ENCODE measurements at places on chromosomes 3 and 15.

DNA sequence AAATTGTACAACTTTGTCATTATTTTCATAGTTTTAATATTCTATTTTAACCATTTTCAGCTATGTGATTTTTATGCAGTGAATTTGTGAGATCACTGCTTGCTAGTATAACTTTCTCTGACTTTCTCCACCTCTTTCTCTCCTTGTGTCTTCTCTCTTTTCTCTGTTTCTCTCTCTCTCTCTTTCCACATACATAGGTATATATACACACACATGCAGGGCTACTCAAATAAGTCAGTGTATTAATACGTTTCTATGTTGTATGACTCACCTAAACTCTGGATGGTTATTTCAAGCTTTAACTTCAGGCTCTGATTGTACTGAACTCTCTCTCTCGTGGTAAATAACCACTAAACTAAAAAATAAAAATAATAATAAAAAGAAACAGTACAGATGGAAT is 1389.3 kb upstream of the ALCAM start:
- no peak for DNase-seq

- DNase-seq, result no peak
Measured at GRCh38 chr3:129197321-129197720, 13.6 kb upstream of the CNBP start.

- no peak for DNase-seq
Measured at GRCh38 chr3:2856138-2857133, 253.7 kb downstream of the IL5RA start.

- DNase-seq, result no peak
Measured at GRCh38 chr15:67019069-67019468, 46.3 kb upstream of the SMAD3 start.

DNA sequence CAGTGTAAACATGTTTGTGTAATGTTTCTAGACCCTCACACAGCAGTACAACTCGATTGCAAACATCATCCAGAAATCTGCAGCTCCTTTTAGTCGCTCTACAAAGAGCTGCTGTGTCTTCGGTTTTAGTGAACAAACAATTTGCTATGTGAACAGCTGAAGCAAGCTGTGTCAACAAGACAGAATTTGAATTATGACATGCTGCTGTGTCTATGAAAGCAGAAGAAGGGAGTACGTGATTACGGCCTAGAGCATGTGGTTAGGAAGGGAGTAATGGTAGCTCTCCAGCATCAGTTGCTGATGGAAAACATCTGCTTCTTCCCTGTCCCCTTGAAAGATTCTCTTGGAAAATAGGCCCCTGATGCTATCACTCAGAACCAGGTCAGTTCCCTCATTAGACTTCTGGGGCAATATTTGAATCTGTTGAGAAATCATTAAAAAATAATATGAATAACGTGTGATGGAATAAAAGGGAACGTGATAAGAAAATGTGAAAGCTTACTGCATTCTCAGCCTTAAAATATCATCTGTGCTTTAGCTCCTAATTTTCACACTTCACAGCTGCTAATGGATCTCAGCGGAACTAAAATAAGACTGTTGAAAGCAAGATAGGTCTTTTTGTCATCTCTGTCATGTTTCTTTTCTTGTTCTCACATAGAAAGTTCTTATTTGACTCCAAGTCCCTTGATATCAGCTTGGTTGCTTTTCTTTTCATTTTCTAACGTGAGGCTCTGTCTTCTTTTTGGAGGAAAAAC is 891.5 kb downstream of the ROBO2 start:
- no peak for DNase-seq

DNA sequence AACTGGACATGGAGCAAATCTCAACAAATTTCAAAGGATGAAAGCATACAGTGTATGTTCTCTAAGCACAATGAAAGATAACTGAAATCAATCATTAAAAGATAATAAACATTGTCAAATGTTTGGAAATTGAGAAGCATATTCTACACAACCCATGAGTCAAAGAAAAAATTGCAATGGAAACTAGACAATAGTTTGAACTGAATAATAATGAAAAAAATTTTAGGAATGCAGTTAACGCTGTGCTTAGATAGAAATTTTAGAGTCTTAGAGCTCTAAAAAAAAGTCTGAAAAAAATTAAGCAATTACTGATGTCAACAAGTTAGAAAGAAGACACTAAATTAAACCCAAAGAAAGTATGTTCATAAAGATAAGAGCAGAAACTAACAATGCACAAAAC is 15.5 kb downstream of the RABL3 start:
- peak; percentile 21 for DNase-seq

GRCh38 chr15:63348392-63348791 is 33.3 kb downstream of the CA12 start:
- peak; percentile 51 for DNase-seq

- no peak for DNase-seq
Measured at GRCh38 chr3:58387650-58388546, 45.7 kb downstream of the PDHB start.

GRCh38 chr3:127454051-127454450 is 136.5 kb downstream of the TPRA1 start:
- DNase-seq, result no peak

GRCh38 chr15:58383876-58384275 is 47.9 kb upstream of the LIPC start:
- DNase-seq, result no peak

GRCh38 chr15:40481341-40482074 is 10.7 kb downstream of the CHST14 start:
- no peak for DNase-seq

DNA sequence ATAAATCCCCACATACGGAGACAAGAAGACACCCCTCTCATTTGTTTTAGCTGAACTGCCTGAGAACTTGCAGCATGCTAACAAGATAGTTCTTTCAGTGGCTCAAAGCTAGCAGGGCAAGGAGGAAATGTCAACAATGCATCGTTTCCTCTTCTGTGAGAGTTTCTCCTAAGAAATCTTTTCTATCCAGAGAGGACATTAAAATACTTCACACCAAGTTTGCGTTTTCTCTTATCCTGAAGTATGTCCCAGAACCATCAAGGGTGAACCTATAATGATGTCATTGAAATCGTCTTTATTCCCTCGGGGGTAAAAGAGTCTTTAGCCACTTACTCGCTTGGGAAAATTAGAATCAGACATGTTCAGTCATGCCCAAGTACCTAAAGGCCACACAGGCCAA is 541.7 kb upstream of the MDFIC2 start:
- no peak for DNase-seq

Data from GM04503 (cell line).